Activated T-cell treated with anti-CD3 and anti-CD28 coated beads for 24 hours (primary cell): ENCODE measurements at places on chromosomes 4 and X.

GRCh38 chr4:76238236-76238635 lies 13.3 kb upstream of the FAM47E start:
- DNase-seq = no peak

- DNase-seq = no peak
Observed at GRCh38 chr4:84673475-84674240, 90.7 kb downstream of the CDS1 start.

DNA sequence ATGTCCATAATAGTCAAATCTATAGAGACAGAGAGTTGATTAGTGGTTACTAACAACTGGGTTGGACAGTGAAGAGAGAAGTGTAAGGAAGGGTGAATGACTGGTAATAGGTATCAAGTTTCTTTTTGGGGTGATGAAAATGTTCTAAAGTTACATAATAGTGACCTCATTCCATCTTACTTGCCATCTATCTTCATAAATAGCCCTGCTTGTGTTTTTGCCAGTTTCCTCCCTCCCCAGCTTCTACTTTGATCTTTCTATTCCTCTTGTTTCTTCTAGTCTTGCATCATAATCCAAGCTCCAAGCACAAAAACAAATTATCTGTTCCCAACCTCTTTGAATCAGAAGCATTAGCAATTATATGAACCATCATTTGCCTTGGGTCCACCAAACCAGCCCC lies 40.2 kb upstream of the TET2 start:
- no peak for DNase-seq

DNA sequence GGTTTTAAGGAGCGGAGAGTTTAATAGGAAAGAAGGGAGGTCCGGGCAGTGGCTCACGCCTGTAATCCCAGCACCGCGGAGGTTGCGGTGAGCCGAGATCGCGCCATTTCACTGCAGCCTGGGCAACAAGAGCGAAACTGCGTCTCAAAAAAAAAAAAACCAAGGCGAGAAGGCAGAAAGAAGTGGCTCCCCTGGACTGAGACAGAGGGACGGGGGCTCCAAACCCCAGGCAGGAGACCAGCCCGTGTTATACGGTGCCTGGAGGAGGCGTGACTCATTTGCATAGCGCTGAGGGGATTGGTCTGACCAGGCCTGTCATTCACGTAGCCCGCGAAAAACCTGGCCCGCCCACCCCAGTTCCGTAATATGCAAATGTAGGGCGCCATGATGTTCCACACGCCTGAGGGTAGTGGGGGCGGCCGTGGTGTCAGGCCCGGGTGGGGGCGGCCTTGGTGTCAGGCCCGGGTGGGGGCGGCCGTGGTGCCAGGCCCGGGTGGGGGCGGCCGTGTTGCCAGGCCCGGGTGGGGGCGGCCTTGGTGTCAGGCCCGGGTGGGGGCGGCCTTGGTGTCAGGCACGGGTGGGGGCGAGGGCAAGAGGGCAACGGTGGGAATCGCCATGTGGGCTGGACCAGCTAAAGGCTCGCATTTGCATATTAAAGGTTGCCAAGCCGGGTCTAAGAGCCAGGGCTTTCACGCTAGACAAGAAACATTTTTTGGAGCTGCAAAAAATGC lies 2.1 kb downstream of the PLCXD1 start:
- DNase-seq = peak; percentile 90

- no peak for DNase-seq
Observed at GRCh38 chr4:181529537-181529936, 713.7 kb upstream of the TENM3 start.

- DNase-seq = no peak
Observed at GRCh38 chrX:15838017-15838416, 16.6 kb downstream of the AP1S2 start.

GRCh38 chr4:74330295-74330750 lies 22.1 kb downstream of the EPGN start:
- no peak for DNase-seq

DNA sequence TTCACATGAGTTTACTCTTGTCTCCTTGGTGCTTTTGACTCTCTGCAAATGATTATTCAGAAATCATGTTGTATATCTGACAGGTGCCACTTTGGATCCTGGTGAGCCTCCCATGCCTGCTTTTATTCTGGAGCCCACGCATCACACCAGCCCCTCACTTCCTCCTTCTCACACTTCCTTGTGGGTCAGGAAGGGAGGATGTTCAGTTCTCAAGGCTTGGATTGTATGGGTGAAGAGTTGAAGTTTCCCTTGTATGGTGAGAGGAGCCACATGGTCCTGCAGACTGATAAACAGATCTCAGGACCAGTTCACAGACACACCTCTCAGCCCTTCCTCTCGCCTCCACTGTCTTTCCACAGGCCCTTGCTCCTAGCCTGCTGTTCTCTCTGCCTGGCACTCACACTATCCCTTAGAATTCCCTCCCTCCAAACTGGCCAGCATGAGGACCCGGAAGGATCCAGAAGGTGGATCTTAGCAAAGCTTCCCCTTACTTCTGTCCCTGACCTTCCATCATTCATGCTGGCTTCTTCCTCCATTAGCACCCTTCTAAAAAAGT lies 92.1 kb downstream of the STK32B start:
- DNase-seq = no peak

DNA sequence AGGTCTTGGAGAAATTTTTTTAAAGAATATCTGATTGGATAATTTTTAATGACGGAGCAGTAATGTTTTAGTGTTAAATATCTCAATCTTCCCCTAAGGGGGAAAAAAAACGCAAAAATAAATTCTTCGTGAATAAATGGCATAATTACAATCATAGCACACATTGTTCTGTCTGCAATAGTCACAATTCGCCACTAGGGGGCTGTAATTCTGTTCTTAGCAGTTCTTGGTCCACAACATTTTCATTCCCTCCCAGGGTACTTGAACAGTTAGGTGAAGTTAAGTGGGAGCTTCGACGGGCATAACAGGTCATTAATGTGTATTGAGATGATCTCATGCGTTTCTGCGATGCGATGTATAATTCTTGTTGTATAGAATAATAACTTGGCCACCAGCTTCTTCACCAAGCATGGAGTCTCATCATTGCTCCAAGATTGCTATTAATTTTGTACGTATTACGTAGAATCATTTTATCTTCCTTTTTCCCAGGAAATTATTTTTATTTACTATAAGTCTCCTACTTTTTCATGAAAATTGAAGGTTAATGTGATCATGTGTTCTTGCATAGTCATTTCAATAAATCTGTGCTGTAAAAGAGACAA lies 27.2 kb downstream of the HTR2C start:
- no peak for DNase-seq

GRCh38 chrX:68675571-68675970 lies 28.1 kb downstream of the STARD8 start:
- no peak for DNase-seq

DNA sequence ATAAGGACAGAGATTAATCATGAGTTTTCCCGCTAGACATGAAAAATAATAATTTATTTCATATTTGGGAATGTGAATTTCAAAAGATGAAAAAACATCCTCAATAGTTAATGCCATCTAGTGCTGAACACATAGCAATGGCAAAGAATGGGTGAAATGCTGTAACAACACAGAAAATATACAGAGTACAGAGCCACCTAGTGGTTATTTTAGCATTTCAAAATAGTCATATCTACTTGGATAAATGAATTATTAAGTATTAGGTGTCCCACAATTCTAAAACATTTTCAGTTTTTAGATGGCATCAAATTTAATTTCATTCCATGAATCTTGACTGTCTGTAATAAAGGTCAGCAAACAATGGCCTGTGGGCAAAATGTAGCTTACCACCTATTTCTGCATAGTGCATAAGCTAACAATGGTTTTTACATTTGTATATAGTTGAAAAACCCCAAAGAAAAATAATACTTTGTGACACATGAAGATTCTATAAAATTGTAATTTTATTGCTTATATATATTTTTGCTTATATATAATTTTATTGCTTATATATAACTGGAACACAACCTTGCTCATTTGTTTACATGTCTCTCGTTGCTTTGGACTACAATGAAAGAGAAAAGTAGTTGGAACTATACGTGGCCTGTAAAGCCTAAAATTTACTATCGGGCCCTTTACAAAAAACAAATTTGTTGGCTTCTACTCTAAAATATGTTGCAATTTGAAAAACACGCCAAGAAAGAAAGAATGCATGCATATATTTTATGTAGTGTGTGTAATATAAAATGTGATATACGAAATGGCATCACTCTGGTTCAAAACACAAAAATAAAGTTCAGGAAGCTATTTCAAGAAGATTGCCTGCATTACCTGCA lies 99.1 kb upstream of the FAM47C start:
- no peak for DNase-seq

DNA sequence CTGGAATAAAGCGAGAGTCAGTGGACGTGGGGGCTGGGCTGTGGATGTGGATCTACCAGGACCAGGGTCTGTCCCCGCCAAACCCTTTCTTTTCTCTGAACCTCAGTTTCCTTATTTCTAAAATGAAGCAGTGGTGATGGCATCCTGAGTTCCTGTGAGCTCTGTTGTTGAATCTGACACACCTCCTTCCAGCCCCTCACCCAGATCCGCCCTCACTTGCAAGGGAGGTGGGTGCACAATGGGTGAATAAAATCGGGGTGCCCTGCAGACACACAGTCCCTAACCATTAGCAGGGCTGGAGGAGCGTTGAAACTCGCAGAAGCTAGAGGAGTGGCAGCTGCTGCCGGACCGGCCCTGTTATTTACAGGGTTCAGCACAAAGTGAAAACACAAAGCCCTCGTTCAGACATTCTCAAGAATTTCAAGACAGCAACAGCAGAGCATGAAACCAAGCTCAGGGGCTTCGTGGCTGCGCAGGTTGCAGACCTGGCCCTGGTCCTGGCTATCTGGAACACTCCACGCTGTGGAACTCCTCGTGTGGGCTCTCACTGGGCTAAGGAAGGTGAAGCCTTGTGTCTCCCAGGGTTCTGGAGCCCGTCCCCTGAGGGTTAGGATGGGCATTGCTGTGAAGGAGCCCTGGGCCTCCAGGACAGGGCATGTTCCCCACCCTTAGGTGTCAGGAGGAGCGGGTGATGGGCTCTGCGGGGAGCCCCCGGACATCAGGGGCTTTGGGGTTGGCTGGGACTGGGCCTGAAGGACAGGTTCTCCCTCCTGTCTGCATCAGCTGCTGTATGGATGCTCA lies 42.9 kb downstream of the PSAPL1 start:
- DNase-seq = no peak

- DNase-seq = no peak
Observed at GRCh38 chr4:140141210-140141835, 12.7 kb downstream of the MAML3 start.

DNA sequence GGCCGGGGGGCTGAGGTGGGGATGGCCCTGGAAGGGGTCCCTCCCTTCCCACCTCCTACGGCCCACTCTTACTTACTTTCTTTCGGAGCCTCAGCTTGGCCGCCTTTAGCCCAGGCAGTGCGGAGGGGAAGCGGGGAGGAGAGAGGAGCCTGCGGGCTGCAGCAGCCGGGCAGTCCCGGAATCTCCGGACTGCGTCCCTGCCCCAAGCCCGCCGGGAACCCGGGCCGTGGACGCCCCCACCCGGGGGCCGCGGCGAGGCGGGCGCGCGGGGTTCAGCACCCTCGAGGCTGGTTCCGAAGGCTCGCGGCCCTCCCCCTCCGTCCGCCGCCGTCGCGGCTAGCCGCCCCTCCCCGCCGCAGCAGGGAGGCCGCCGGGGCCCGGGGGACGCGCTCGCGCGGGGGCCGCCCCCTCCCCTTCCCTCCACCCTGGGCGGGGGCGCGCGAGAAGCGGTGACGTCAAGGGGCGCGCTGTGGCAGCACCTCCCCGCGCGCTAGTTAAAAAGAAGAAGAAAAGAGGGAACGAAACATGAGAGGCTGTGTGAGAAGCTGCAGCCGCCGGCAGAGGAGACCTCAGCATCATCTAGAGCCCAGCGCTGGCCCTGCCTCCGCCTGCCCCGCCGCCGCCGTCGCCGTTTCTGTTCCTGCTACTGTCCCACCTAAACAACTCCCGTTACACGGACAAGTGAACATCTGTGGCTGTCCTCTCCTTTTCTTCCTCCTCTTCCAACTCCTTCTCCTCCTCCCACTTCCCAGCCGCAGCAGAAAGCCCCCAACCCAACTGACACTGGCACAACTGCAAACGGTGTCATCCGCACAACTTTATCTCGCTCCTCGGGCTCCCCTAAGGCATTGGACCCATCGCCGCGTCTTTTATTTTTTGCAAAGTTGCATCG lies at the start of gene HHIP:
TSS of gene HHIP (plus strand) at position 526 of the 892 bp plus-strand sequence. CDS start 520 bp downstream, outside the sequence.
- DNase-seq = no peak

DNA sequence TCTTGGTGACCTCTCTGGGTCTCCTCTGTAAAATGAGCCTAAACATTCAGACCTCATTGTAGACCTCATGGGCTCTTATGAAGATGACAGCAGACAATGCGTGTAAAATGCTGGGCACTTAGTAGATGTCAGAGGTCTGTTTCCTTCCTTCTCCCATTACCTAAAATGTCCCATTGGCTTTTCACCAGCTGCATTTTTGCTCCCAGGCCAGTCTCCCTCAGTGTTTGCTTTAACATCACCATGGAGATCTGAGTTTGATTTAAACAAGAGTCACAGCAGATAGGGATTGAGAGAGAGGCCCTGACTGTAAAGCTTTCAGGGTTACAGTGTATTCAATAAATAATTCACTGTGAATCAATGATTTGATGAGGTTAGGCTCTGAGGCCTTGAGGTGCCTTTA lies 24.3 kb downstream of the PSAPL1 start:
- DNase-seq = no peak

GRCh38 chrX:80808881-80809411 lies 731 bp downstream of the BRWD3 start:
- DNase-seq = peak; percentile 1

- DNase-seq = no peak
Observed at GRCh38 chrX:134813697-134814096, 155.4 kb upstream of the PLAC1 start.

DNA sequence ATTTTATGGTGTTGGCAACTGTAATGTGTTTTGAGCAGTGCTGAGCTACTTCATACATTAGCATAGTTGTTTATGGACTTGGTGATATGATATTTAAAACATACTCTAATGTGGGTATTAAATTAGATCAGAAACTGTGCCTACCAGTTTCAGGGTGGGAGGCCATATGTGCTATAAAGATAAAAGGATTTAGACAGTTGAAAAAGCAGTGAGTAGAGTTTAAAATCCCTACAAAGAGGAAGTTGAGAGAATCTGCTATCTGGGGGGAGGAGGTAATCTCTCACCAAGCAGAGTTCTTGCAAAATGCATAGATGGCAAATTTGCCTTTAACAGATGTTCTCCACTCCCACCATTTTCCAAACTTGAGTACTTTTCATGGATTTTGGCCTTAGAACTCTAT lies 154.5 kb downstream of the SPOCK3 start:
- DNase-seq = no peak

DNA sequence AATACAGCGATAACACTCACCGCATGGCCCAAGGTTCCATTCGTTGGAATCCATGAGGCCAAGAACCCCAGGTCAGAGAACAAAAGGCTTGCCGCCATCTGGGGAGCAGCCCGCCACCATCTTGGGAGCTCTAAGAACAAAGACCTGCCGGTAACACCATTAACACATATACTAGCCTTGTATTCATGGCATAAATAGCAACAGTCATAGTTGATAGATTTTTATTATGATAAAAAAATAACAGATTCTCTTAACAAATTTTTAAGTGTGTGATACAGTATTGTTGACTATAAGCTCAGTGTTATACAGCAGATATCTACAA lies 309.4 kb downstream of the GLUD2 start:
- no peak for DNase-seq

DNA sequence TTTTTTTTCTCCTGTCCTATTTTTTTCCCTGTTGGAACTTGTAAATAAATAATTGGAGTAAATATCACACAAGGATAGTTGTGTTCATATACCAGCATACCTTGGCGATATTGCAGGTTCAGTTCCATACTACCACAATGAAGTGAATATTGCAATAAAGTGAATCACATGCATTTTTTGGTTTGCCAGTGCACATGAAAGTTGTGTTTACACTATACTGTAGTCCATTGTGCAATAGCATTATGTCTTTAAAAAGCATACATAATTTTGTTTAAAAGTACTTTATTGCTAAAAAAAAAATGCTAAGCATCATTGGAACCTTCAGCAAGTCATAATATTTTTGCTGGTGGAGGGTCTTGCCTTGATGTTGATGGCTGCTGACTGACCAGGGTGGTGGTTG lies 88.6 kb downstream of the GSTCD start:
- no peak for DNase-seq
